Ascending aorta (tissue), 2 donors: ENCODE measurements at places on chromosomes 7 and 10.
A peak's percentile ranks its signal among the peaks of the same experiment; 100 is the strongest.

DNA sequence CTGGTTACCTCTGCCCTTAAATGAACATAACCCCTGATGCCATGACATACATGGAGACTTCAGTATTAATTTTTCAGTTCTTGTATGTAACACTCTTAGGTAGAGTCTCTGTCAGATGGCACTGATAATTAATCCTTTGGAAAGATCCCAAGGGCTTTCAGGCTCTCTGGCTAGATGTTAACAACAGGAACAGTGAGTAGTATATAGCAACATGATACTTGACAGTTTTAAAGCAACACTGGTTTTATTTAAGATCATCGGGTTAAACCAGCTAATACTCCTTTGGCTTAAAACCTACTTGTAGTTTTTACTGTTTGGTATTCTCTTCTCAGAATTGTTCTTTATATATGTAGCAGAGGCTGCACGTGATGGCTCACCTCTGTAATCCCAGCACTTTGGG lies 27.3 kb downstream of the AHCYL2 start:
- no peaks in the 10 kb centered on the region for H3K27me3 ChIP-seq
- DNase-seq: no peak
- H3K4me1 ChIP-seq: no peaks in the 10 kb centered on the region
- H3K27ac ChIP-seq: no peak overlapping the region
- H3K4me3 ChIP-seq: no peak overlapping the region
- H3K36me3 ChIP-seq: no peaks in the 10 kb centered on the region

GRCh38 chr7:93889261-93889660 lies 1.3 kb downstream of the TFPI2 start:
- peak overlapping the region; percentile 82 for H3K4me3 ChIP-seq
- no peak overlapping the region for H3K27ac ChIP-seq
- no peak for DNase-seq
- H3K27me3 ChIP-seq: no peaks in the 10 kb centered on the region

- H3K27ac ChIP-seq: no peak overlapping the region
- H3K4me3 ChIP-seq: no peak overlapping the region
- H3K27me3 ChIP-seq: no peaks in the 10 kb centered on the region
- no peak for DNase-seq
Measured at GRCh38 chr10:70656489-70656888, 15.8 kb upstream of the ADAMTS14 start.

GRCh38 chr10:35574924-35575352 lies 30.2 kb upstream of the GJD4 start:
- no peaks in the 10 kb centered on the region for H3K4me1 ChIP-seq
- no peaks in the 10 kb centered on the region for H3K27me3 ChIP-seq
- peaks cover 6% of the 10 kb centered on the region for H3K36me3 ChIP-seq
- H3K27ac ChIP-seq: no peak overlapping the region
- no peak overlapping the region for H3K4me3 ChIP-seq
- no peak for DNase-seq

DNA sequence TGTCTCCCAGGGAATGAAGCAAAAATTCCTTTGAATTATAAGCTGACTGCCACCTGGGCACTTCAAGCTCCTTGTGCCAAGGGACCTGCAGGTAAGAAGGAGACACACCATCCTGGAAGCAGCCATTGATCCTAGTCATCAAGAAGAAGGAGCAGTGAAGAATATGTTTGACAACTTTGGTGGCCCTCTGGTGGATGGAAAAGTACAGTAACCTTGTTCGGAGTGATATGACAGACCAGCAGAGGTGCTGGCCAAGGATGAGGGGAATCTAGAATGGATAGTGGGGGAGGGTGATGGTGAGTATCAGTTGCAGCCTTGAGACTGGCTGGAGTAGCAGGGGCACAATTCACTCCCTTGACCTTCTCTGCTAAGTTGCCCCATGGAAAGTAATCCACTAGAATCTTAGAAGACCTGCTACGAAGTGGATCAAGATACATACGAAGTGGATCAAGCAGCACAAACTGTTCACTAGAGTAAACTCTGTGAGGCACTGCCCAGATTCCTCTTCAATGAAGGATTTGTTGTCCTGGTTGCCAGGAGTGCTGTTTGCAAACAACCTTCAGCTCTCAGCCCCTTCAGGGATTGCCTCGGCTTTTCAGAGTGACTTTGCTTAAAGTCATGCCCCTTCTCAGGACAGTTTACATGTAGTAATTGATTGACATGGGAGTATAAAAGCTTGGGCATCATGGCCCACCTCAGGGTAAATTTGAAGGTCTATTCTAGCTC lies 44.8 kb upstream of the ORC5 start:
- H3K27me3 ChIP-seq: no peaks in the 10 kb centered on the region
- no peaks in the 10 kb centered on the region for H3K36me3 ChIP-seq
- no peak overlapping the region for H3K27ac ChIP-seq
- H3K4me3 ChIP-seq: no peak overlapping the region
- DNase-seq: no peak
- H3K4me1 ChIP-seq: no peaks in the 10 kb centered on the region

DNA sequence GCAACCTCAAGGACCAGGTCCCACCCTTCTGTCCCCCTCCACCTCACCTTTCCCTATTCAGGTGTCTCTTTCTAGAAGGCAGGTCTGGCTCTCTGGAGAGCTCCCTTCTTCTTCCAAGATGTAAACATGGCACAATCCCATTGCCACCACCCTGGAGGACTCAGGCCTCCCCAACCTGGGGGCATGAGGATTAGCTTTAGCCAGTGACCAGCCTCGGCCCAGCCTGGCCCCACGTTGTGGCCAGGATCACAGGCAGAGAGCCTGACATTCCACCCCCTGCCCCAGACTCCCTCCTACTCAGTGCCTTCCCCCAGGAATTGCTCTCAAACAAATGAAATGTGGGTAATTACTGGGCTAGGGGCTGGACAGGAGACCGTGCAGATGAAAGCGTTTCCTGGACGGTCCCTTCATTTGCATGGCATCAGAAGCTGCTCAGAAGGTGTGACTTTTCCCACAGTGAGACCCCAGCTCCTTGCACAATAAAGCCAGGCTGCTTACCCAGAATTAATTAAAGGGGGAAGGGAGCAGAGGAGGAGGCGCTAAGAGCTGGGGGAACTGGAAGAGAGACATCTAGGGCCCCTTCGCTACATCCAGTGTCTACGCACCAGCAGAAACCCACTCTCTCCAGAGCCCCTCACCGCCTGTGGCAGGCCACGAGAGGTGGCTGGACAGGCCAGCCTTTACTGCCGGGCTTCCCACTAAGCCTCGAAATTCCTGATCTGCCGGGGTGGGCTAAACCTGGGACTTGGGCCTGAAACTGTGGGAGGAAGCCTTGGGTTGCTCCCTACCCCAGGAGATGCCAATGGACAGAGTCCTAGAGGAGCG lies 7.7 kb downstream of the FGF8 start:
- H3K4me3 ChIP-seq: no peak overlapping the region
- H3K27me3 ChIP-seq: peaks cover 2% of the 10 kb centered on the region
- H3K27ac ChIP-seq: no peak overlapping the region
- no peaks in the 10 kb centered on the region for H3K36me3 ChIP-seq
- no peaks in the 10 kb centered on the region for H3K4me1 ChIP-seq

GRCh38 chr10:51487576-51487975 lies 211.8 kb downstream of the CSTF2T start:
- no peaks in the 10 kb centered on the region for H3K36me3 ChIP-seq
- H3K27me3 ChIP-seq: no peaks in the 10 kb centered on the region
- DNase-seq: no peak
- no peak overlapping the region for H3K4me3 ChIP-seq

DNA sequence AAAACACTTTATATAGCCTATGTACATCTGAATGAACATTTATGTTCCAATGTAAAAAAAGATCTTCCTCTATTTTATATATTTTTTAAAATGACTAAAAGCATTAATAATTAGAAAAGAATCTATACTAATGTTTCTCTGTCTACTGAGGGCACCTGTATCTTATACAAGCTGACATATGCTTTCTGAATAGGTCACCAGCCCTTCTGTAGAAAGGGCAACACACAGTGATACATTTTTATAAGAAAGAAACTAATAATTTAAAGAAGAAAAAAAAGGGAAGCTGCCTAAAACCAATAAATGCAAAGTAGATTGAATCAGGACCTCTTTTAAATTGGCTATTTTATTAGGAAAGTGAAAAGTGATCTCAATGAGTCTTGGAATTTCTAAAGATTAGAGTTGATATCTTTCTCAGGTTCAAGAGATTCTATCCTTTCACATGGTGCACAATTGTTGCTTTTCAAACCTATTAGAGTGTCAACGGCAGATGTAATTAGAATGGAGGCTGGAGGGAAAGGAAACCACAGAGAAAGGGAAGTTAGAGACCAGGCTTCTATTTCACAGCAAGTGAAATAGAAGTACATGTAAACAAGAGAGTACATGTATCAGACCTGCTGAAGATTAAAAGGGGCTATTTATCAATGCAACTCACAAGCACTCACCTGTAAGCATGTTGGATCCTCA lies 6.3 kb downstream of the MTPN start:
- no peak for DNase-seq
- no peak overlapping the region for H3K4me3 ChIP-seq
- H3K36me3 ChIP-seq: peaks cover 4% of the 10 kb centered on the region

GRCh38 chr10:130214431-130214830 lies 78.2 kb downstream of the GLRX3 start:
- no peaks in the 10 kb centered on the region for H3K4me1 ChIP-seq
- DNase-seq: no peak
- no peak overlapping the region for H3K4me3 ChIP-seq
- no peak overlapping the region for H3K27ac ChIP-seq
- H3K27me3 ChIP-seq: no peaks in the 10 kb centered on the region

- no peak overlapping the region for H3K4me3 ChIP-seq
- H3K27ac ChIP-seq: no peak overlapping the region
- no peaks in the 10 kb centered on the region for H3K36me3 ChIP-seq
- H3K4me1 ChIP-seq: no peaks in the 10 kb centered on the region
- H3K27me3 ChIP-seq: no peaks in the 10 kb centered on the region
Measured at GRCh38 chr7:29042824-29043231, 84.7 kb upstream of the TRIL start.

GRCh38 chr7:115070311-115070710 lies 148.4 kb downstream of the MDFIC start:
- no peak overlapping the region for H3K4me3 ChIP-seq
- no peaks in the 10 kb centered on the region for H3K36me3 ChIP-seq
- no peaks in the 10 kb centered on the region for H3K27me3 ChIP-seq
- DNase-seq: no peak
- H3K27ac ChIP-seq: no peak overlapping the region
- no peaks in the 10 kb centered on the region for H3K4me1 ChIP-seq

DNA sequence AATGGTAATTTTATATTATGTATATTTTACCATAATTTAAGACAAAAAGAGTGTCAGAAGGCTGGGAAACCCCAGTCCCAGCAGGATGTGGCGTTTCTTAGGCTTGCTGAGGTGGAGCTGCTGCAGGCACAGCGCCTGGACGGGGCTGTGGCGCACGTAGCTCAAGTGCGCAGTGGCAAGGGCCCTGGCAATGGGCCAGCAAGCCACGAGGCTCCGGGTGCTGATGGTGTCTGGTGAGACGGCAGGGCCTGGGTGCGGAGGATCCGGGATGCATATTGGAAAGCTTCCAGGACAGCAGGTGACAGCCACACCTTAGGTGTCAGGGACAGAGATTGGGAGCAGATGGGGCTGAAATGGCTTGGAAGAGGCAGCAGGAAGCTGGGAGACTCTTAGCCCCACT lies 37.2 kb downstream of the CLEC2L start:
- H3K36me3 ChIP-seq: no peaks in the 10 kb centered on the region
- no peaks in the 10 kb centered on the region for H3K4me1 ChIP-seq
- no peak overlapping the region for H3K27ac ChIP-seq
- no peak overlapping the region for H3K4me3 ChIP-seq
- no peaks in the 10 kb centered on the region for H3K27me3 ChIP-seq
- DNase-seq: peak; percentile 60

- peak; percentile 16 for DNase-seq
- no peak overlapping the region for H3K4me3 ChIP-seq
- H3K27me3 ChIP-seq: no peaks in the 10 kb centered on the region
- peaks cover 6% of the 10 kb centered on the region for H3K4me1 ChIP-seq
Measured at GRCh38 chr10:124288486-124288885, 130.2 kb downstream of the OAT start.

DNA sequence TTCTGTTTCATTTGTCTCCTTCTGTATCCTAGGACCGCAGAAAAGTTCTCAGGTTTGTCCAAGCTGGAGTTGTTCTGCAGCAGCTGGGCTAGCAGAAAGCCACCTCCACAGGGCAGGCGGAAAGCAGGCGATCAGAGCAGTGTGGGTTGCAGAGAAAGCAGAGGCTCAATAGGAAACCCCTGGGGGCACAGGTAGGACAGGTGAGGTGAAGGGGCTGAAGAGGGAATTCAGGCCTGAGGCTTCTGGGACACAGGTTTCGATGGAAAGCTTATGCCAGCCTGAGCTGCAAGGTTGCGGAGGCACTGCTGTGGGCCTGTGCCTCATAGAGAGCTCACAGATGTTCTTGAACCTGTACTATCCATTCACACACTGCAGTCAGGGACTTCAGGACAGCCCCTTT lies 194.9 kb upstream of the TPK1 start:
- no peaks in the 10 kb centered on the region for H3K4me1 ChIP-seq
- no peak overlapping the region for H3K27ac ChIP-seq
- DNase-seq: no peak
- H3K36me3 ChIP-seq: no peaks in the 10 kb centered on the region

DNA sequence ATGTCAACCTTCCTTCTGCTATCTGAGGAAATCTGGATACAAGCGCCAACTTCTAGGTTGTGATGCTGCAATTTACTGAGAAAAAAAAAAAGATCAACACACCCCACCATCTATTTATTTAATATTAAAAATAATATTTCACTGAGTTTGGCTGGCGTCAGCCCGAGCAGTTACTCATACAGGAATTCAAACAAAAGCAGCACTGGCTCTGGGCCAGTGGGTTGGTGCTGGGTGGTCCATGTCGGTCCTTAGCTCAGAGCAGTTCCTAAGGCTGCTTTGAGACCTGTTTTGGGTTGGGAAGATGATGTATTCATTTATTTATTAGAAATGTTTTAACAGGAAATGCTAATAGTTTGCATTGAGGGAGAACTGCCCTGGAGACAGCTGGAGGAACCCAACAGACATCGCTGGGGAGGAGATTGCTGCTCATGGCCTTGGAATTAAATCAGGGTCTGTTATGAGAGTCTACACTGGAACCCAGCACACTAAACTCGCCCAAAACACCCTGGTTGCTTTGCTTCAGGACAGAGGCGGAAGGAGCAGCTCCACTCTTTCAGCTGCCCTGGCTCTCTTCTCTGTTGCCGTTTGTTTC lies 36.3 kb upstream of the GOT1 start:
- H3K4me1 ChIP-seq: peaks cover 4% of the 10 kb centered on the region
- no peaks in the 10 kb centered on the region for H3K36me3 ChIP-seq
- no peak for DNase-seq
- no peak overlapping the region for H3K27ac ChIP-seq

DNA sequence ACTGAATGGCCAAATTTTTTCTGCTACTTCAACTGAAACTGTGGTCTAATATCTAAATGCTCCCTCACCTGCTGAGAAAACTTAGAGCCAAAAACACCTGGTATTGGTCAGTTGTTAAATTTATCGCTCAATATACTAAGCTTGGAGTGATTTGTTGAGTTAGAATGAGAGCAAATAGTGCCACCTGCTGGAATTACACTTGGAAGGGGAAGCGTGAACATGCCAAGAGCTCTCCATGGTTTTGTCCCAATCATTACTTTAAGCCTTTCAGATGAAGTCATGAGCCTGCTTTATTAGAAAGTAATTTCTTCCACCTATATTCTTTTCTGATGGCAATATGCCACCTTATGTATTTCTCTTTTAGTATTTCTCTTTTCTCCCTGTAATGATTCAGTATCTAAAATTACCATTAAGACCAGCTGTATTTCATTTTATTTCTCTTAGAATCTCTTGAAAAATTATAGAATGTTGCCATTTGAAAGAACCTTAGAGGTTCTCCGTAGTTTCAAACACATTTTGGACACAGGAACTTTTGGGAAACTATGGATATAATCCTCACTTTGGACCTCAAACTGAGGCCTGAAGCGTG lies 447.8 kb upstream of the C7orf33 start:
- no peak overlapping the region for H3K4me3 ChIP-seq
- DNase-seq: no peak
- H3K27me3 ChIP-seq: no peaks in the 10 kb centered on the region
- no peaks in the 10 kb centered on the region for H3K4me1 ChIP-seq
- H3K36me3 ChIP-seq: no peaks in the 10 kb centered on the region
